ENCODE measurements at places on chromosomes 16 and 17.

GRCh38 chr17:60971515-60972369, 294.1 kb downstream of the BCAS3 start:
- no peak for DNase-seq

DNA sequence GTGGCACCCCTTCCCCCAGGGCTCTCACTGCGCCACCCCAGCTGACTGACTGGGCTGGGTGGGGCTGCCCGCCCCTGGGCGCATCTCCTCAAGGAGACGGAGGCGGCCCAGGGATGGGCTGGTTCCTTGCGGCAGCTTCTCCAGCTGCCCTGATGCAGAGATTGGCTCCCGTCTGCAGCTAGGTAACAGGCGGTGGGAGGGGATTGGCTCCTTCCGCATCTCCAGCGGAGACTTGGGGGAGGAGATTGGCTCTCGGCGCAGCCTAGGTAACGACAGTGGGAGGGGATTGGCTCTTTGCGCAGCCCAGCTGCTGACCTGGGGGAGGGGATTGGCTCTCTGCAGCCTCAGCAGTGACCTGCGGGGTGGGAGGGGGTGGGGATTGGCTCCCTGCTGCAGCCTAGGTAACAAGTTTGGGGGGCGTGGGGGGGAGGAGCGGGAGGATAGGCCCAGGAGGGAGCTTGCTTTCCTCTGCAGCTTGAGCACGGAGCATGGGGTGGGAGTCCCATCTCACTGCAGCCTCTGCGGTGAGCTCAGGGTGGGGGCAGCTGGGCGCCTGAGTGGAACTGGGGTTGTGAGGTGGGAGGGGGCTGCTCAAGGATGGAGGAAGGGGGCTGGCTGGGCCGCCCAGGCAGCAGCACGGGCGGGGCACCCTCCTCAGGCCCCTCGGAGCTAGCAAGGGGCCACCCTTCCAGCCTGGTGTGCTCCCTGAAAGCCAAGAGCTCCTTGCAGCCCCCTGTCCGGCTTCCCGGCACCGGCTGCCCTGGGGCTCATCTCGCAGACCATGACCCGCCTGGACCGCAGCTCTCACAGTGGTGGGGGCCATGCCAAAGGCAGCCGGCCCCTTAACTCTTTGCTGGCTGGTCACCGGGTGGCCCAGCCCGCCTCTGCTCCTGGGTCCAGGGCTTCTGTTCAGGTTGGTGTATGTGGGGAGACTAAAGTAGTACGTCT, 6.4 kb downstream of the NFE2L1 start:
- no peak for DNase-seq

DNA sequence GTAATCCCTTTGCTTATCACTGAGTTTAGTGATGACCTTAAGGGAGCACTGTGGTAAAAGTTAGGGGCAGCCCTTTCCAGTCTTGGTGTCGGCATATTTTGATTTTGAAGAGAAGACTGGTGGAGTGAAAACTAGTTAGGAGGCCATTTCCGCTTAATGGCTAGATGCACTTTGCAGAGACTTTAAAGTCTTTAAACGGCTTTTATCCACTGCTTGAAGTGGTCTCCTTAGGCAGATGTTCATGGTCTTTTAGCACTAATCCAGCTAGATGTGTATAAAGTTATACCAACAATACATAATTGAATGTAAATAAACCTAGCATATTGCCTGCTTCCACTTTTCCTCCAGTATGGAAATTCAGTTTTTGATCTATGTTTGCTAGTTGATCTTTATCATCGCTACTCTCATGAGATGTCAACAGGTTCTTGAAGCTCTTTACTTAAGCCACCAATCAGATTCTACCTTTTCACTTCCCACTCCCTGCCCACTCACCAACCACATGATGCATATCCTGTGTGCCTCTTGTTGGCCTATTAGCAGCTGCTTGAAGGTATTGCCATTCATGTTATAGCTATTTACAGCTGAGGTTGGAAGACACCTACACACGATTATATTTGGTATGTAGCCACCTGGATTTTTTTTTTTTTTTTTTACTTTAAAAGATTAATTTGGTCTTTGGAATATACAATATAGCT, 132.0 kb downstream of the NLK start:
- DNase-seq, result no peak

DNA sequence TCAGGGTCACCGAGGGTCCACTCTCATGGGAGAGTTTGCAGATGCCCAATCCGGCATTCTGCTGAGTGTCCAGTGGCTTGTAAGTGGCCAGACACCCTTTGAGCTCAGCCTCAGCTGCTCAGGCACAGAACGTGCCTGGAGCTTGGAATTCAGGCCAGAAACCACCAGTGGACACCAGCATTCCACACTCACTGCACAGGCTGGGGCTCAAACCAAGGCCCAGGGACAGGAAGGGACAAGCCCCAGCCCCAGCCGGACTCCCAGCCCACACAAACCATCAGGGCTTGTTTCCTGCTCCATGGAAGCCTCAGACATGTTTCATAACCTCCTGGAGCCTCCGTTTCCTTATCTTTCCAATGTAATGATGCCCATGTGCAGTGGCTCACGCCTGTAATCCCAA, 5.0 kb upstream of the NPRL3 start:
- DNase-seq, result no peak

DNA sequence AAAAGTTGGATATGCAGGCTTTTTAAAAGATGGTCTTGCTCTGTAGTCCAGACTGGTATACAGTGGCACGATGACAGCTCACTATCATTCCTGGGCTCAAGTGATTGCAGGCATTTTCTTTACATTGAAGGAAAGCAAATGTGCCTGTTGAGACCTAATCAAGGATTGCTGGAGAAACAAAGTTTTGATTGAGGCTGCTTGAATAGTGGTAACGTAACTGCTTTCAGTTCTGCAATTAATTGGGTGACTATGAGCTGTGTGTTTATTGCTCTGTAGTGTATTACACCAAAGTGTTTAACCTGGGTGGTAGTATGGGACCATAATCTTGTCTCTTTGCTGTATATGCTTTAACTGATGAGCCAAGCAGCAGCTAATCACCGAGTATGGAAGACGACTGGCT, 2.3 kb downstream of the UBB start:
- DNase-seq, result no peak

DNA sequence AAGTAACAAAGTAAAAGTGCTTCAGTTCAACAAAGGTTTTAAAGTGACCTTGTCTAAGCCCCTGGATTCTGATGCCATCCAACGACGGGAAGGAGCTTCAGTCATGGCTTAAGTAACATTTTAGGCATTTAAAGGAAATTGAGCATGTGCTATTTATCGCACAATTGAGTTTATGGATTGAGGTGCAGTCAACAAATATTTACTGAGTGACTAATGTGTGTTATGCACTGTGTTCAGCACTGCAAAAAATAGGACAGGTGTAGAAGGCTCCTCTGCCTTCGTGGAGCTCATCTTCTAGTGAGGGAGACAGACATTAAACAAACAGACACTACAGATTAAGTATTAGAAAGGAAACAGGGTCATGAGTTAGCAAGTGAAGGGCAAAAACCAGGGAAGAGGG, 12.5 kb downstream of the TMIGD1 start:
- DNase-seq, result no peak

DNA sequence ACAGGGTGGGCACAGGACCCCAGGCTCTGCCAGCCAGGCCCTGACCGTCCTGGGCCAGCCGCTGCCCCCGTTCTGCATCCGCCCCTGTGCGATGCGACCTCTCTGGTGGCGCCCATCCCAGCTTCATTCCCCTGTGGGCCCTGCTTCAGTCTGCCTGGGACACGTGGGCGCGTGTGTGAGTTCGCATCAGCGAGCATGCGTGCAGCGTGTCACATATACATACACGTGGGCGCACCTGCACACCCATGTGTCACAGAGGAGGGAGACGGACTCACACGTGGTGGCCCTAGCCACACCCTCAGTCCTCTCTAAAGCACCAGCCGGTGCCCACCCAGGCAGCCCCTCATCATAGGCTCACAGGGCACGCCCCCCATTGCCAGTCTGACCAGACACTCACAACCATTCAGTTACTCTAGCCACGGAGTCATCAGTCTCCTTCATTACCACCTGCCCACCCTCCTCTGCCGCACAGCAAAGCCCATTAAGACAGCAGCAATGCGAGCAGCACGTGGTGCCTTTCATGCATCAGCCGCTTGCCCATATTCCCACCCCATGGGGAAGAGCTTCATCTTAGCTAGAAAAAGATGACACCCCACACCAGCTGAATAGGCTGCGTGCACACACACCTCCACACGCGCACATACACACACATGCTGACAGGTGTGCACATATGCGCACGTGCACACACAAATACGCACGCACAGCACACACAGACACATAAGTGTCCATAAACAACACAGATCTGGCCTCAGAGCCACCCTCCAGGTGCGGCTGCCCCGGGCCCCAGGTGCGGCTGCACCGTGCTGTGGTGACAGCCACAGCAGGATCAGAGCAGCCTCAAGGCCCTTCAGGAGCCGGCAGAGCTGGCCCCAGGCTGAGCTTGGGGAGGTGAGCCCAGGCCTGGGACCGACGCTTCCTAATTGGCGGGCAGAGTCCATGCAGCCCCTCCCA, 9.5 kb upstream of the CDH15 start:
- no peak for DNase-seq

GRCh38 chr17:10620823-10621222, 36.3 kb downstream of the MYH3 start:
- DNase-seq, result no peak

DNA sequence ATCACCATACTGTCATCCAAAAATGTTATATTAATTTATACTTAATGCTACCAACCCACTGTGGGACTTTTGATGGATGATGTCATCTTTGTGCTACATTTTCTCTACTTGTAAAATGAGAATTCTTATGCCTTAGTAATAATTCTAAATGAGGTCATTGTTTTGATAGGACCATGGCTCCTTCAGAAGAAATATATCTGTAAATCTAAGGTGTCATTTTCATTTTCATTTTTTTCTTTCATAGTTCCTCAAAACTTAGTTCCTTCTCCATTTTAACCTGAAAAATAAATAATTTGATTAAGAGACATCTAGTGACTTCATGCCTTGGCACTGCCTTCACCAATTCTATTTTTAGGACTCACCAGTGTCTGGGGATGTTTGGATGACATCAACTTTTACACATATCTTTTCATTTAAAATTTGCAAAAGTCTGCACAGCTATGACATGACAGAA, 48.7 kb downstream of the GPRC5B start:
- DNase-seq, result no peak

Data from stimulated activated CD8-positive, alpha-beta memory T cell treated with anti-CD3 and anti-CD28 coated beads, Interleukin-7, amount 100 ng/mL, for 1 hour (primary cell).